Mesothelial cell of epicardium (in vitro differentiated cells): ENCODE measurements at places on chromosomes 7 and 10.
A peak's percentile ranks its signal among the peaks of the same experiment; 100 is the strongest.

GRCh38 chr7:97064972-97065587, 40.4 kb upstream of the DLX5 start:
- DNase-seq: no peak

DNA sequence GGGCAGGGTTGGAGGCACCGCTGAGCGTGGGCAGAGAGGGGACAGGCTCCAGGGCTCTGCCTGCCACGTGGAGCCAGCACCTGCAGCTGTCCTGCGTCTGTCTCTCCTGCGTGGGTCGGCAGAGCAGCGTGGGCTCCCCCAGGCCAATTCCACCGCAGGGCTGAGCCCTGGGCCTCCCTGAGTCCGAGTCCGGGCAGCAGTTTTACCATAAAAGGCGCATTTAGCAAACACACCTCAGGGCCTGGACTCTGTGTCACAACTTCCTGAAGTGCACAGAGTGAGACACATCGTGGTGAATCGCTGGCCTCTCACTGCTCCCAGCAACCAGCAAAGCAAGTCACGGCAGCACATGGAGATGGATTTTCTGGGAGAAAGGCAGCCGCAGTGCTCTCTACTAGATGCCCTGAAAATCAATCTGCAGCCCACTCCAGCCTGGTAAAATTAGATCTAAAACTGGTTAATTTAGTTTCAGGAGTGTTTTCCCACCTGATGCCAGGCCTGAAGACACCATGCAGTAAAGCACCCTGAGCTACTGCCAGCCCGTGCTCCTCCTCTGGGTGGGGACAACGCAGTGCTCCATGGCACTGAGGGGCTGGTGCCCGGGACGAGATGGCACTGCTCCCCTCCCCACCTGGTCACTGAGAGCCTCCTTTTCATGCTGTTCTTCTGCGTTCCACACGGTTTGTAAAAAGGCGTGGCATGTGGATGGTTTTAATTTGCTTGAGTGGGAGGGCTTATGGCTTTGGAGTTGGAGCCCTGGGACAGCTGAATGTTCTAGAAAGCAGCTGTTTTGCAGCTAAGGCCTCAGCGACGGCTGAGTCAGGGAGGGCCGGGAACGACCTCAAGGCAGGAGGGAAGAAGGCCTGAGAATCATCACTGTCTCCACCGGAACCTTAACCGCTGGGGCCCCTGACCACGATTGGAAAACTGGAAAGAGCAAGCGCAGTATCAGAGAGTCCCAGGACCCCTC, 336.9 kb downstream of the ADARB2 start:
- DNase-seq: peak; percentile 33

DNA sequence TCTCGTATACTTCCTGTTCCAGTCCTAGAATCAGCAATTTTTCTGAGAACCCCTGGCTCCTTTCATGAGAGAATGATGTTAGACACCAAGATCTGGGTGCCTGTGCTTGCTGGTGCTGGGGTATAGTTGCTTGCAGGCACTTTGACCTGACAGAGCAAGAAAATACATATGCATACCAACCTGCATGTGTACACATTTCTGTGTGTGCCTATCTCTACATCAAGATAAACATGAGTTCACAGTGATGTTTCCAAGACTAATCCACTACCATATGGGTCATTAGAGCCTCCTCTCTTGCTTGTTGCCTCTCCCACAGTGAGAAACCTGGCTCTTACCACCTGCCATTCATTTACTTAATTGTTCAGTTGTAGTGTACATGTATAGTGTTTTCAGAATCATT, 229.1 kb upstream of the IGFBP3 start:
- no peak for DNase-seq

DNA sequence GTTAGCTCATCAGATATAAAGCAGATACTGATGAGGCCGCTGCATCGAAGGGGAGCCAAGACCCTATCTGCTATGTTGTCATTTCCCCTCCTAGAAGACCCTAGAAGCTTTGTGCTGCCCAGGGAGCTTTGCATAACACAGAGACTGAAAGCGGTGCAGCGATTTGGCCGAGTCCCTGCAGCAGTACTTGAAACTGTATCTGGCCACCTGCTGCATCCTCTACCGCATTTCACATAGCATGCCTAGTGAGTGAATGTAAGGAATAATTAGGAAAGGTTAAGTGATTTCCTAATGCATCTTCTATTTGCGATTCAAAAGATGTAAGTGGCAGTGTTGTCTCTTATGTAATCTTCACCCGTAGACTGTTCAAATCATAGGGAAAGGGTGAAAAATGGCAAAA, 106.7 kb downstream of the LRMDA start:
- no peak for DNase-seq

DNA sequence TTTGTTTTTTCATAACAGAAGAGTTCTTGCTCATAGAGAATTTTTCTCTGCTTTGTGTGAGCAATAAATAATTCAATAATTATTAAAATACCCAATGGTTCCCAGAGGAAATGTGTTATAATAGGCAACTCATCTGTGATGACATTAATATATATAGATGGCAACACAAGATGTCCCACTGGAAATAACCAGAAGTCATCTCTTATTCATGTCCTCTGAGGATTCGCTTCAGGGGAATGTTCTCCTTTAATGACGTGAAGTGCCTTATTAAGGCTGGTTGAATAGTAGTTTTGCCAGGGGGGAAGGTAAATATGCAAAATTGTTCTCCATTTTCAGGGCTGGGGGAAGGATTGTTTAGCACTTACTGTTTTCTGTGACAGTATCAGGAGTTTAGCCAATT, 3.1 kb downstream of the SLC39A12 start:
- DNase-seq: no peak
